ENCODE measurements at places on chromosomes 2 and 18.

DNA sequence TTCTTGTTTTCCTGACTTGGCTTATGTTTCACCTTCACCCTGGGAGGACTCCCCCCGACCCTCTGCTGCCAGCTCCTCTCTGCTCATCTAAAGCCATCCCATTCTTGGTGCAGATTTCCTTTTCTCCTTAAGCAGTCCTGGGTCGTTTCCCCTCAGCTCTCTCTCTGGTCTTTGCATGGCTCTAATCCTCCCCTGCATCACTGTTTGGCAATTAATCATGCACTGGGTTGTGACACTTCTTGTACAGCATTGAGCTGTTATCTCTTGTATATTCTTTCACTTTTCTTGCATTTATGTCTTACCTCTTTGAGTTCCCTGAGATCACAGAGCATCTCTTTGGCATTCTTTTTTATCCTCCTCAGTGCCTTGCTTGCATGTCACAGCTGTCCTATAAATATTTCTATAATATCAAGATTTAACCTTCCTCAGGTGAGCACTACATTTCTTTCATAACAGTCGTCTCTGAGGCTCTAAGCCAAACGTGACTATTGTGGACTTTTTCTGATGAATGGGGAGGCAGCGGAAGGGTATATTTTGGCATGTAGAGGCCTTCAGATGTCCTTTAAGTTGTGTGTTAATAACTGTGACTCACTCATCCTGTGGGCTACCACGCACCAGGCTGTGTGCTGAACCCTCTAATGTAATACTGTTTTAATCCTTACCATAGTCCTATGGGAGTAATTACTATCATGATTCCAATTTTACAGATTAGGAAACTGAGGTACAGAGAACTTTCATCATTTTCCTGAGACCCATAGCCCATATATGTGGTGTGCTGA is 507.5 kb downstream of the SLC4A3 start:
- DNase-seq: no peak

DNA sequence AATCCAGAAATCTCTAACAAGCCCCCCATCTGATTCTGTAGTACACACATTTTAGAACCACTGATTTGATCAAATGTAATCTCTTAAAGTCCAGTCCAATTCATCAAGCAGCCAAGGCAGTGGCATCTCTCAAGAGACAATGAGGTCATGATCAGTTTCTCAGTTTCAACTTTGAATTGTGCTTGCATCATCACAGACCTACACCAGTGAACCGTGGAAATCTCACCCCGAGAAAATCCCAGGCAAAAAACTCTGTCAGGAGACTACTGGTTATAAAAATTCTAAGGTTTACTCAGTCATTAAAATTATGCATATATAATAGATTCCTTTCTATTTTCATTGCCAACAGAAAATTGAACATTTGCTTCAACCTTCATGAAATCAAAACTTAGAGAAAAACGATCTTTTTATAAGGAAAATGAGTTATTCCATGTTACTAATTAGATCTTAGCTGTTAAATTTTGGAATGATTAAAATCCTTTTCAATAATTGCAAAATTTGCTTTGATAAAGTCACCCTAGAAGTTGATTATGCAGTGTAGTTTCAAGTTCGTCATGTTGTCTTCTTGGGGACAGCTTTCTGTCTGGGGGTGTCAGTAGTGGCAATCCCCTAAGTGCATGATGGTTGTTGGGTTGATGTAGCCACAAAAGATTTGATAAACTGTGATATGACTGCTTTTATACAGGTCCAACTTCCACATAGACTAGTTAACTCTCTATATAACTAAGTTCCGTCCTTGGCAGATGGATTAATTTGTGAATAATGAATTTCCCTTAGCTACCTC is 235.0 kb downstream of the CAMKMT start:
- no peak for DNase-seq

DNA sequence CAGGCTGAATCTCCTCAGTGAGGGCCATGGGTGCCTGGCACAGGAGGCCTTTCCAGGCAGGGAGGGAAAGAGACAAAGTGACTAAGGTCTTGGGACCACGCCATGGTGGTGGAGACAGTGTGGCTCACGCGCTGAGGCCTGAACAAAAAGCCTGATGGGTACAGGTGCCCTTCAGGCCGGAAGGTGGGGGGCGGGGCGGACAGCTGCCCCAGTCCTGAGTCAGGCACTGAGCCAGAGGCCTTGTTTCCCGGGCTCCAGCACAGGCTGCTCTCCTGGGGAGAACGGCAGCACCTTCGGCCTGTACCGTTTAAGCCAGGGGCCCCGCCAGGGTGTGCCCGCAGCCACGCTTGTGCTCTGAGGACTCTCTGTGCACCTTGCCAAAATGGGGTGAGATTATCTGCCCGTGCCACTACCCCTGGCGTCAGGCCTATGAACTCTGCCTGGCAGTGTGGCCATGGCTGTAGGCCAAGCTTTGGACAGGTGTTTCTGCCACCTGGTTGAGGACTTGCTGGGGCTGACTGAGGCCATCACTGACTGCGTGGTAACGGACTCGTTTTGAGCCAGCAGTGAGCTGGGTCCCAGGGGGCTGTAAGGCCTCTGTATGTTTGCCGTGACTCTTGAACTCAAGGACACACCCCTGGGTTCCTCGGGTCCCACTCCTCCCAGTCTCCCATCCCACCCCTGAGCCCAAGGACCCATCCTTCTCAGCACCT is 31.7 kb upstream of the DNMT3A start:
- no peak for DNase-seq

- peak; percentile 19 for DNase-seq
Measured at GRCh38 chr2:60882971-60883753, 1.8 kb downstream of the REL start.

- no peak for DNase-seq
Measured at GRCh38 chr2:12183032-12183645, 436.7 kb downstream of the LPIN1 start.

DNA sequence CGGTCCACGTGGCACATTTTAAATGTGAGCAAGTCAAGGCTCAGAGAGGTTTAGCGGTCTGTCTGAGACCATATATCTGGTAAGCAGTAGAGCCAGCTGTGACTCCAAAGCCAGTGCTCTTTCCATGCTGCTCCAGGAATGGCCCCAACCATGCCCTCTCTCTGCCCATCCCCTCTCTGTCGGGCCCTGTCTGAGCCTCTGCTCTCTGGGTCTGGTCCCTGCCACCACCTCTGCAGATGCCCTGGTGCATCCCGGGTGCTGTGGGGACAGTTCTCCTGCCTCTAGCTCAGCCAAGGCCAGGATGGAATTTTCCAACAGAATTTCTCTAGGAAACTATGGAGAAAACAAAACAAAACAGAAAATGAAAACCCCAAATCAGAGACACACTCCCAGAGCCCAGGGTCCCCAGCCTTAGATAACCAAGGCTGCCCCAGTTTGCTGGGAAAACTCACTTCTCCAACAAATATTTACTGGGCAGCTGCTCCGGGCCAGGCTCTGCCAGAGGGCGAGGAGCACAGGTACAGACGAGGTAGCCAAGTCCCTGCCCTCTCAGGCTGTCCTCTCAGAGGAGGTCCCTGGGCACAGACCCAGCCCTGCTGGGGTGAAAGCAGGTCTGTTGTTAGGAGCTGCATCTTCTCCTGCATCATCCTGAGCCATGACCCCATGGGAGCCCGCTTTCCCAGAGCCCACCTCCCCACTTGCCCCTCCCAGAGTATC is 9.2 kb downstream of the ADRA2B start:
- DNase-seq: no peak

DNA sequence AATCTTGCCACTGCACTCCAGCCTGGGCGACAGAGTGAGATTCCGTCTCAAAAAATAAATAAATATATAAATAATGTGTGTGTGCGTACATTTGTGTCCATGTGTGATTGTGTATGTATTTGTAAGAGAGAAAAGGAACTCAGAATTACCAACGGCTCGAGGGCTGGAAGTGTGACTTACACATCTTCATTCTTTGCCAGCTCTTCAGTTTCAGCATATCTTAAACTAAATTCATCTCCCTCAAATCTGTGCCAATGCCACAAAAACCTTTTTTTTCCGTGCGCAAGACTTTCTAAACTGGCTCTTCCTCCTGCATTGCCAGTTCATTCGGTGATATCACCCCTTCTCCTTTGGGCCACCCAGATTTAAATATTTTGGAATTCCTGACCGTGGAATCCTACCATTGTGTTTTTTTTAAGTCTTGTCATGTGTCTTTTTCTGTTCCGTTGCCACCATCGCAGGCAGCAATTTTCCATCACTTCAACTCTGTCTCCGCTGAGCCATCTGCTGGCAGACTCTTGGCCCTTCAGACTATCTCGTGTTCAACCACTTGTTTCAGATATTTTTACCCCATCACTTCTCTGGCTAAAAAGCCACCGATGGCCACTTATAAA is 77.0 kb upstream of the ZNF532 start:
- DNase-seq: no peak

GRCh38 chr2:236395067-236395466 is 130.9 kb upstream of the ASB18 start:
- DNase-seq: no peak
